ENCODE measurements at places on chromosomes 12 and 14. TPM values are rescaled to one million over a fixed set of nuclear protein-coding genes. Genes with fewer than 3 reads are reported as not detected.

Gene TAS2R14
- total RNA-seq, result 2.9 TPM

Gene KCNJ8
- not detected for total RNA-seq

Gene IL26
- total RNA-seq, result 0.50 TPM

Gene DBX2
- total RNA-seq, result not detected

All from activated CD4-positive, alpha-beta T cell treated with anti-CD3 and anti-CD28 coated beads, Interleukin-2, amount 10 ng/mL, durations not matched to agents 7 days and 5 days (primary cell).